ENCODE measurements at places on chromosomes 4 and X. TPM values are rescaled to one million over a fixed set of nuclear protein-coding genes. Genes with fewer than 3 reads are reported as not detected.

ADH1A gene
- polyA plus RNA-seq = not detected

CHM gene
- 6.0 TPM for polyA plus RNA-seq

HNRNPDL gene
- 163 TPM for polyA plus RNA-seq

MAGEA2B gene
- polyA plus RNA-seq = not detected

ADAM29 gene
- polyA plus RNA-seq = not detected

PFKFB1 gene
- 0.11 TPM for polyA plus RNA-seq

UVSSA gene
- 13.0 TPM for polyA plus RNA-seq

GAGE12H gene
- polyA plus RNA-seq = not detected

SAGE1 gene
- not detected for polyA plus RNA-seq

DKK2 gene
- 0.08 TPM for polyA plus RNA-seq

DUSP21 gene
- not detected for polyA plus RNA-seq

TRIM61 gene
- 0.06 TPM for polyA plus RNA-seq

MGAT4D gene
- polyA plus RNA-seq = not detected

TRPC5OS gene
- not detected for polyA plus RNA-seq

EGFL6 gene
- polyA plus RNA-seq = 3.1 TPM

CLCN4 gene
- 0.06 TPM for polyA plus RNA-seq

CACNA1F gene
- polyA plus RNA-seq = 0.24 TPM

ADGRG4 gene
- polyA plus RNA-seq = under 0.01 TPM

PASD1 gene
- polyA plus RNA-seq = not detected

DMRTC1B gene
- not detected for polyA plus RNA-seq

YIPF7 gene
- not detected for polyA plus RNA-seq

CLDN34 gene
- 0.45 TPM for polyA plus RNA-seq

PABPC4L gene
- polyA plus RNA-seq = 0.24 TPM

CD38 gene
- 0.72 TPM for polyA plus RNA-seq

FAT4 gene
- polyA plus RNA-seq = 0.48 TPM

PDGFC gene
- 2.4 TPM for polyA plus RNA-seq

TMSB15A gene
- 0.36 TPM for polyA plus RNA-seq

ASB9 gene
- polyA plus RNA-seq = 0.88 TPM

CENPU gene
- 23.5 TPM for polyA plus RNA-seq

LEF1 gene
- polyA plus RNA-seq = 4.6 TPM

POLA1 gene
- 2.8 TPM for polyA plus RNA-seq

SERTM2 gene
- polyA plus RNA-seq = not detected

TMEM156 gene
- polyA plus RNA-seq = 0.81 TPM

LRIT3 gene
- 0.11 TPM for polyA plus RNA-seq

IL9R gene
- polyA plus RNA-seq = 0.26 TPM

SORCS2 gene
- 1.1 TPM for polyA plus RNA-seq

FAM47A gene
- polyA plus RNA-seq = not detected

ETDB gene
- polyA plus RNA-seq = not detected

SNCA gene
- 7.4 TPM for polyA plus RNA-seq

SRPX2 gene
- polyA plus RNA-seq = 39.7 TPM

BGN gene
- 13.4 TPM for polyA plus RNA-seq

SUPT20HL2 gene
- not detected for polyA plus RNA-seq

NEUROG2 gene
- polyA plus RNA-seq = not detected
